ENCODE measurements at places on chromosomes 11 and 22.

- DNase-seq = no peak
Measured at GRCh38 chr22:45518580-45518991, 15.9 kb downstream of the FBLN1 start.

DNA sequence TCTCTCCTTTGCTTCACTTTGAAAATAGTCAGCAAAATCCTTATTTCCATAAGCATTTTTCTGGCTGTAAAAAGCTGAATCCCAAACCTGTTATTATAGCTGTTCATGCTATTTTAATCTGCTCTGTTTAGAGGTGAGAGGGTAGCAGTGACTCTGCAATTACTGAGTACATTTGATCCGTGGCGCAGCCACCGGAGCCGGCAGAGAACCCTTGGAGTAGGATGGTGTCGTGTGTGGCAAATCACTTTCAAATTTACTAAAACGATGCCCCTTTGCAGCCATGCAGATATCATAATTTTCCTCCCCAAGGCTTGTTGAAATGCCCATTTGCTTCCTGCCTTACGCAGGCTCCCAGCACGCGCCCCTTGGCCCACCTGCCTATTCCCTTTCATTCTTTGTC is 69.6 kb downstream of the ZBTB16 start:
- no peak for DNase-seq

GRCh38 chr11:16925561-16926065 is 88.6 kb downstream of the PLEKHA7 start:
- DNase-seq = peak; percentile 47

- no peak for DNase-seq
Measured at GRCh38 chr11:76524461-76524860, 79.6 kb downstream of the EMSY start.

Measured in activated T-cell treated with anti-CD3 and anti-CD28 coated beads, Interleukin-2, amount 50 U/mL, for 48 hours (primary cell).